AML-193 (cell line): ENCODE measurements at places on chromosomes 4 and X.

- no peak for DNase-seq
Observed at GRCh38 chrX:132094164-132094563, 33.7 kb downstream of the FRMD7 start.

DNA sequence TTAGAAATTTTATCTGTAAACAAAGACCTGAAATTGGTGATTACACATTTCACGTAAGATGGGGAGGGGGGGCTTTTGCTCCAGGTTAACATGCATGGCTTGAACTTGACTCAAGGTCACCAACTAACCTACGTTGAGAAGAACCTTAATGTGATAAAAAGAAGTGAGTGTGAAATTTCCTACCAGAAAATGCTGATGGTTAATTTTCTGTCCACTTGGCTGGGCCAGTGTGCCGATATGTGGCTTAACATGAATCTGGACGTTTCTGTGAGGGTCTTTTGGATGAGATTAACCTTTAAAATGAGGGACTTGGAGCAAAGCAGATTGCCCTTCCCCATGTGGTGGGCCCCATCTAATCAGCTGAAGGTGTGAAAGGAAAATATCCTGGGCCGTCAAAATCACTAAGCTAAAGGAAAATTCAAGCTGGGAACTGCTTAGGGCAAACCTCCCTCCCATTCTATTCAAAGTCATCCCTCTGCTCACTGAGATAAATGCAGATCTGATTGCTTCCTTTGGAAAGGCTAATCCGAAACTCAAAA, 107.3 kb upstream of the ENPP6 start:
- DNase-seq = no peak

- DNase-seq = no peak
Observed at GRCh38 chr4:42487230-42487629, 89.9 kb downstream of the SHISA3 start.

DNA sequence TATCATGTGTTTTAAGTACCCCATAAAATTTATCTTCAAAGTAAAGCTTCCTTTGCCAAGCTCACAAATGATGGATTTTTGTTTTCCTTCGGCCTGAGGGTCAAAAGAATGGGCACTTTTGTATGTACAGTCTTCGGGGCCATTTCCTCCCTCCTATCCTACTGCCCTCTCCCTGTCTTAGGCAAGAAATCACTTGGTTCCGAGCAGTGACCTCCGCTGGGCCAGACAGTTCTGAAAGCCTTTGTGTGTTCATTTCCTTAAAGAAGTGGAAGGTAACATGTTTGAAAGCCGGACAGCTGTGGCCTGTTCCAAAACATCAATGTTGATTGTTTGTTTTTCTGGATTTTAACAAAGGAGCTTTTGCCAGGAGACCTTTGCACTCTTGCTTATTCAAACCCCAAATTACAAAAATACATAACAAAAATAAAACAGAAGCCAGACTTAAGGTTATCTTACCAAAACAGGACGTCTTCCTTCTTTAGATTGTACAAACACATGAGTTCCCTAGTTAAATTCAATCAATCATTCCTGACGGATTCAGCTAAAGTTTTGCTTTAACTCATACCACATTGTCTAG, 110.6 kb upstream of the LIMCH1 start:
- no peak for DNase-seq

DNA sequence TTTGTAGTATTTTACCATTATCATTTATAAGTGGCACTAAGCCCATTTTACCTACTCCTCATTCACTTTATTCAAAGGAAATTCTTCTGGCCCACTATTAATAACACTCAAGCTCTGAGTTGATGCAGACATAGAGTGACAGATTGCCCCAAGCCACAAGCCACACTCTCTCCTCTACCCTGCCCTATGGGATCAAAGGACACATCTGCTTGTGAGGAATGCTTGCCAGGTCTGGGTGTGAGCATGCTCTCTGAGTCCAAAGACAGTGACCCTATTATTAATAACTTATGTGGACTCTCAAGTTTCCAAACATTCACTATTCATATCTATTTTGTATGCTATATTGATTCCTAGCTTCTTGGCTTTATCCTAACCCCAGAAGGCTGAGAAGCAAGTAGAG, 18.5 kb downstream of the ETNPPL start:
- DNase-seq = no peak

DNA sequence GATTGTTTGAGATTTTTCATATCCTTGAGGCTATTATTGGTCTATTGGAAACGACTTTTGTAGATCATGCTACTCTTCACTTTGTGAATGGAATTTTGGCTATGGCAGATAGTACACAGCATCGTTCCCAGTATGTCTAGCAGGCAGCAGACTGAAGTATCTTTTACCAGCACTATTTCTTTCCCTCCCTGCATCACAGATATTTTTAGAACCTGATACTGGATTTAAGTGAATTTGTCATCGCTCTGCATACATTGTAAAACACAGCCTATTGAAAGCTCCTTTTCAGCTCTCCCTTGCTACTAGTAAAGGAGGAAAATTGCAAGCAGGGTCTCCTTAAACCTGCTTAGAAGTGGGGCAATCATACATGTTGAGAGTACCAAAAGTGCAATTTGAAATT, 133.6 kb downstream of the LUZP4 start:
- DNase-seq = no peak

DNA sequence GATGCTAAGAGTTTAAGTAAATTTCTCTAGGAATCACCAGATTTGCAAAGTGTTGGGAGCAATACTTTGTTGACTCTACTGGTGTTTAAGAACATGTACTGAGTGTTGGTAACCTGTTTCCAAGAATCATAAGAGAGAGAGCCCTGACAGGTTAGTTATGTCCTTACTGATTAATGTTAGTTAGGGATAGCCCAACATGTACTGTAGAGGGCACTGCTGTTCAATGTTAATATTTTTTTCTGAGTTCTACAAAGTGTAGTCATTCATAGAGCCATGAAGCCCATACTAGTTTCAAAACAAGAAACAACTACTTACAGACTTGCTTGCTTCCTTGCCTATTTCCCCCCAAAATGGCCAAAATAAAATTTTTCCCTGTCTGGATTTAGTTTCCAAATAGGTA, 11.9 kb downstream of the TMPRSS11D start:
- peak; percentile 68 for DNase-seq

GRCh38 chr4:12137575-12137974, 708.9 kb upstream of the HS3ST1 start:
- no peak for DNase-seq

- no peak for DNase-seq
Observed at GRCh38 chr4:22483551-22483981, 32.3 kb downstream of the ADGRA3 start.

- no peak for DNase-seq
Observed at GRCh38 chrX:31021537-31021936, 50.3 kb downstream of the FTHL17 start.

- DNase-seq = no peak
Observed at GRCh38 chrX:111322231-111322855, 52.1 kb upstream of the CAPN6 start.

- no peak for DNase-seq
Observed at GRCh38 chr4:52592287-52592686, 66.8 kb downstream of the USP46 start.

DNA sequence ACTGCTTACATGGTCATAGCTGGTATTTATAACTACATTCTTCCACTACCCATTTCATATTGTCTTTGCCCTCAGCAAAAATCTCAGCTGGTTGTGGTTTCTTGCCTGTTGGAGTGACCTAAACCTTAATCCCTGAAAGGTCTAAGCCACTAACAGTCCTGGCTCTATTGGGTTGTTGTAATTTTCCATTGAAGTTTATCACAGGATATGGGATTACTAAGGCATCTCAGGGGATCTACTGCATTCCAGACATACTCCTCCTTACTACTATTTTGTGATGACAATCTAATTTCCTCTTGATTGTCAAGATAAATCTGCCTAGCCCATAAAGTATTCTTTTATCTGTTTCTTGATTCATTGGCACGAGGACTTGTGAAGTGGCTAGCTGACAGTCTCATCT, 6.2 kb upstream of the OSTC start:
- no peak for DNase-seq

GRCh38 chr4:8594097-8595038, 1.8 kb downstream of the CPZ start:
- DNase-seq = peak; percentile 58

- DNase-seq = no peak
Observed at GRCh38 chrX:109685656-109686078, 47.4 kb downstream of the ACSL4 start.

GRCh38 chr4:176959980-176960379, 167.3 kb upstream of the VEGFC start:
- DNase-seq = no peak

DNA sequence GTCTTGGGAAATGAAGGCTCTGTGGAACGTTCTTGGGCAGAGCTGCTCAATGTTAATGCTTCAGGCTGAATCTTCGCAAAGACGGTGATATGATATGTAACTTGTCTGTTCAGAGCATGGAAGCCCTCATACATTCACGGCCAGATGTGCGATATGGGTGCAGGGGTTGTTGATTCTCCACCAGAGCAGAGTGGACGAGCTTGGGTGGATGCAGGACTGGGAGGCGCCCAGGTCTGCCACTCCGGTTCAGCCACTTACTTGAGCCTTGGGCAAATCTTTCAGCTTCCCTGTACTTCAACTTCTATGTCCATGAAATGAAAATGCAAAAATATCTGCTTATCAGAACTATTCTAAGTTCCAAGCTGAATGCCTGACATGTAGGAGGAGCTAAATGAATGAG, 47.4 kb upstream of the MND1 start:
- DNase-seq = no peak

GRCh38 chr4:38123555-38123954, 163.4 kb downstream of the PTTG2 start:
- no peak for DNase-seq

- no peak for DNase-seq
Observed at GRCh38 chr4:11106190-11106589, 322.5 kb downstream of the HS3ST1 start.

DNA sequence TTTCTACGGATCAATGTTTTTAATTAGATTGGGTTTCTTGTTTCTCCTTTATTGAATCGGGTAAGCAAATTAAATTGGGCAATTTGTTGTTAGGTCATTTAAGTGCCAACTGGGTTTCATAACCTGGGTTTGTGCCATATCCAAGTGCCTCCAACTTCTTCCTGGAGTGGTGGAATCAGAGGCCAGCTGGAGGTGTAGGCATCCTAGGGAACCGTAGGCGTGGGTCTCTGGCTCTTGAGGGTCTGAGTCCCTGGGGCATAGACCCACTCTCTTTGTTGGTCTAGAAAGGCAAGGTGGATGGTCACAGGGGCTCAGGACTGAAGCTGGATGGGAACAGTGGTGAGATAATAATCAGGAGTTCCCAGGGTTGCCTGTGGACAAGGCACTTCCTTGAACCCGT, 18.3 kb downstream of the CNGA2 start:
- DNase-seq = no peak

DNA sequence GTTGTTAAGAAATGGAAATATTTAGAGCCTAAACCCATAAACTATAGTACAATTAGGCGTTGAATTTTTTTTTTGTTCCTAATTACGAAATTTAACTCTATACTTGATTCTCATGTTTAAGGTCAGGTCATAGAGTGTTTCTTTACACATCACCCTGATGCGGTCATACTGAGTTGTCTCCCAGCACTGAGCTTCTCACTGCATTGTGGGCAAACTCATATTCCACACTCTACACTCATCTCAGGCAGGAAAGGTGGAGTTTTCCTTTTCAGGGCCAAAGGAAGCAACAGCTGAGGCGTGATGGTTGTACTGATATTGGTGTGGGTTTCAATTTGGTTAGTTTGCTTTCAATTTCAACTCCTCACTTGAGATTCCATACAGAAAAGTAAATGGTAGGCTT, 75.4 kb downstream of the FAT4 start:
- no peak for DNase-seq

DNA sequence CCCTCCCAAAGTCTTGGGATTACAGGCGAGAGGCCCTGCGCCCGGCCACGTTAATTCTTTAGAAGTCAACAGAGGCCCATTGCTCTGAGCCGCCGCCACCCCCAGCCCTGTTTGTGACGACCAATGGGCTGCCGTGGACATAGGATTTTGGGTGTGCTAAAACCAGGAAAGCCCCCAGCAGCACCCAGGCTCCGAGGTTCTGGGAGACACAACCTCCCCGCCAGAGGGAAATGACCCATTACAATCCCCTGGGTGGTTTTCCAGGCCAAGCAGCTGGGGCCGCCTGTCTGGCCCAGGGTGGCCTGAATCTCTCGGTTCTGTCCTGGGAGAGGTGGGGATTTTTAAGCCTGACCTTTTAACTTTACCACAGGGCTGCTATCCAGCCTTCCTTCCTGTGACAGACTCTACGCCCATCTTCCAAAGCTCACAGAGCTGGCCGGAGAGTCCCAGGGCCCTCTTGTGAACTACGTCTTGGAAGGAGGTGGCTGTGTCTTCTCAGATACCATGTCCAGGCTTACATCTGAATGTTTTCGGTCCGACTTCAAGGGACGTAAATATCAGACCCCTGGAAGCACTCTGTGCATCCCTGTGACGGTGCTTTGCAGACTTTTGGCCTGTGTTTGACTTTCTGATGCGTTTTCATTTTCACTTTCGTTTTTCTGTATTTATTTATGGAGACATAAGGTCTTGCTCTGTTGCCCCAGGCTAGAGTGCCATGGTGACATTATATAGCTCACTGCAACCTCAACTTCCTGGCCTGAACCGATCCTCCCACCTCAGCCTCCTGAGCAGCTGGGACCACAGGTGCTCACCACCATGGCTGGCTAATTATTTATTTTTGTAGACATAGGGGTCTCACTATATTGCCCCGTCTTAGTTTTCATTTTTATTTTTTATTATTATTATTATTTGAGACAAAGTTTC, 36.0 kb downstream of the P2RY8 start:
- DNase-seq = no peak

DNA sequence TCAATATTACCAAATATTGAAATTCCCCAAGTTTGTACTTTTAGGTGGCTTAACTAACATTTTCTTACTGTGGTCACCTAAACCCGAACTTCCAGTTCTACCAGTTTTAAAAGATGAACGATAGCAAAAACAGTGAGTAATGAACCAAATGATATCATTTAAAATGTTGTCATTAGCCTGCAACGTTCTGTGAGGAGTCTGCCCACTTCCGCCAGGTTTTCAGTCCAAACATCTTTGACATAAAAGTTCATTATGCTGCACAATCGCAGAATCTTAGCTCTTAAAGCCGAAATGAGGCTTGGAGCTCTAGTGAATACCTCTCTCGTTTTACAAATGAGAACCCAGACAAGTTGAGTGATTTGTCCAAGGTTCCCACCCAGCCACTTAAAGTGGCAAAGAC, 762 bp downstream of the PIGA start:
- DNase-seq = no peak

DNA sequence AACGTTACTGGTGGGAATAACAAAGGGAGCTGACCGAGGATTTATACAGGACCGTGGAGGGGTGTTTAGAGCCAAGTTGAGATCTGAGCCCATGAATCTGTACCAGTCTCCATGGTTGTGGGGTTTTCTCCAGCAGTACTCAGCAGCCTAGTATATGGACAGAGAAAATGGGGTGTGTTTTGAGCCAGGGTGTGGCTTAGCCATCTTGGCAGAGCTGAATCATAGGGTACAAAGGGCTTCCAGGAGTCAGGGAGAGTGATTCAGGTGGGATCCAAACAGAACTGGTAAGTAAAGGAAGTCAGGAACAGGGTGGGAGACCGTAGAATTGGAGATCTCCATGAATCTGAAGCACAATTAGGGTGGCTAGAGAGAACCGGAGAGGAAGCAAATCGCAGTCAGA, 7.4 kb upstream of the HPRT1 start:
- no peak for DNase-seq

GRCh38 chr4:164639001-164639400, 114.9 kb upstream of the SMIM31 start:
- no peak for DNase-seq
